ENCODE measurements at places on chromosomes 1 and 21. TPM values are rescaled to one million over a fixed set of nuclear protein-coding genes. Genes with fewer than 3 reads are reported as not detected.

DNA sequence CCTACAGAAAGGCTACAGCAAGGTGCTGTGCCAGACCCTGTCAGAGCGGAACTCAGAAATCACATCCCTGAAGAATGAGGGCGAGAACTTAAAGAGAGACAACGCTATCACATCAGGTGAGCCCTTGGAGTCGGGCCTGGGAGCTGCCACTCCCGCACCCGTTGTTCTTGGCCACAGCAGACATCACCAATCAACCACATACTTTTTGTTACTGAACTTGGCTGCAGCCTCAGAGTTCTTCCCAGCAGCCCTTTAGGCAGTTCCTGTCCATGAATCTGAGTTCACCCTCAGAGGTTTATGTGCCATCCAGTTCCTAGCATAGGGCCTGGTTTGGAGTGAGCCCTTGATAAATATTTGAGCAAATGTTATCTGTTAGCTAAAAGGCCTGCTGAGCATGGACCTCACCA is 61.6 kb downstream of the FHAD1 start:
- no peak for DNase-seq

TTC24 gene
- polyA plus RNA-seq = not detected

PRKAA2 gene
- polyA plus RNA-seq = 0.32 TPM

GRCh38 chr1:53693773-53694717 is 44.9 kb downstream of the GLIS1 start:
- DNase-seq = no peak

AKR7A3 gene
- polyA plus RNA-seq = 0.51 TPM

DNA sequence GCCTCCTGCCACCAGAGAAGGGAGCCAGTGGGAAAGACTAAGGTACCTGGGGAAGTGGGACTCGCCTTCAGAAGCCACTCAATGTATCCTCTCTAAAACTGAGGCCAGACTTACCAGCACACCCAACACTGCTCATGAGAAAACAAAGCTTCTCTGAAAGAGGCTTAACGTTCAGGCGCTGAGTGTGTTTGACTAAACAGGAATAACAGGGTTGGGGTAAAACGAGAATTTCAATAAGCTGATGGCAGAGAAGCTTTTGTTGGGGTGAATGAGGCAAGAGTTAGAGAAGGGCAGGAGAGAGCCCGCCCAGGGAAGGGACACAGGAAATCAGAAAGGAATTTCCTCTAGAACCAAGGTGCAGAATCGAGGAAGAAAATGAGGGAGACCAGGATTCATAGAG is 1.7 kb upstream of the SPRR3 start:
- DNase-seq = no peak

SPATA45 gene
- polyA plus RNA-seq = not detected

CLCNKA gene
- polyA plus RNA-seq = not detected
